Hair follicle dermal papilla cell (primary cell): ENCODE measurements at places on chromosomes 1 and 21. TPM values are rescaled to one million over a fixed set of nuclear protein-coding genes. Genes with fewer than 3 reads are reported as not detected.

The BCAR3 gene
- total RNA-seq = 68.8 and 77.7 TPM in 2 replicates

The AMPD1 gene
- not detected in 2 replicates for total RNA-seq

The C4BPA gene
- not detected in 2 replicates for total RNA-seq

The RSPH1 gene
- total RNA-seq = not detected in 2 replicates

The PODN gene
- 20.8 and 23.0 TPM in 2 replicates for total RNA-seq

The TMCO4 gene
- total RNA-seq = 28.3 and 30.7 TPM in 2 replicates

The DCAF8 gene
- 85.9 and 90.9 TPM in 2 replicates for total RNA-seq

The KIFAP3 gene
- 60.4 and 71.7 TPM in 2 replicates for total RNA-seq
